Omental fat pad (tissue), 4 donors: ENCODE measurements at places on chromosomes 2 and 18. TPM values are rescaled to one million over a fixed set of nuclear protein-coding genes. Genes with fewer than 3 reads are reported as not detected.

GRCh38 chr2:119544075-119544938 is at the start of gene CFAP221:
Gene CFAP221 (plus strand): TSS chr2:119544449. CDS start chr2:119546132, 1,683 bp downstream.
- no peak for DNase-seq

The DSC1 gene
- not detected for total RNA-seq

GRCh38 chr2:206824087-206824618 is 58.7 kb downstream of the FASTKD2 start:
- no peak for DNase-seq

GRCh38 chr2:43086451-43087221 is 139.8 kb downstream of the ZFP36L2 start:
- DNase-seq: no peak

- DNase-seq: no peak
Observed at GRCh38 chr2:150552041-150552820, 64.8 kb upstream of the RND3 start.

The FOXD4L1 gene
- not detected for total RNA-seq
